ENCODE measurements at places on chromosomes 3 and 15.

- no peak for DNase-seq
Measured at GRCh38 chr15:93001881-93002280, 87.1 kb downstream of the RGMA start.

DNA sequence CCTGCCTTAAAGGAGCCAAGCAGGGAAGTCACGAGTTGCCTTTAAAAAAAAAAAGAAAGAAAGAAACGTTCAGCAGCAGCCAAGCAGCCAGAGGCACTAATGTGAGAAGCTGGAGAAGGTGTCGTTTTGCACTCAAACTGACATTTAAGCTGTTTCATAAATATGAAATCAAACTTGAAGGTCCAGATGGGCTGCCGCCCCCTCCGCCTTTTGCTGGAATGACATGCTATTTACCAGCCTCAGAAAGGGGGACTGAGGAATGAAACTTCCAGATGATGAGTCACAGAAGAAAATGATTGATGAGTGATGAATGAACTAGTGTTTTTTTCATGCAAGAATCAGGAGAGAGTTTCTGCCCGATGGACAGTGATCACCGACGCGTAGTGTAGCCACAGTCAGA lies 396.8 kb downstream of the IGSF11 start:
- no peak for DNase-seq

GRCh38 chr15:25712961-25713355 lies 150.2 kb downstream of the ATP10A start:
- no peak for DNase-seq

DNA sequence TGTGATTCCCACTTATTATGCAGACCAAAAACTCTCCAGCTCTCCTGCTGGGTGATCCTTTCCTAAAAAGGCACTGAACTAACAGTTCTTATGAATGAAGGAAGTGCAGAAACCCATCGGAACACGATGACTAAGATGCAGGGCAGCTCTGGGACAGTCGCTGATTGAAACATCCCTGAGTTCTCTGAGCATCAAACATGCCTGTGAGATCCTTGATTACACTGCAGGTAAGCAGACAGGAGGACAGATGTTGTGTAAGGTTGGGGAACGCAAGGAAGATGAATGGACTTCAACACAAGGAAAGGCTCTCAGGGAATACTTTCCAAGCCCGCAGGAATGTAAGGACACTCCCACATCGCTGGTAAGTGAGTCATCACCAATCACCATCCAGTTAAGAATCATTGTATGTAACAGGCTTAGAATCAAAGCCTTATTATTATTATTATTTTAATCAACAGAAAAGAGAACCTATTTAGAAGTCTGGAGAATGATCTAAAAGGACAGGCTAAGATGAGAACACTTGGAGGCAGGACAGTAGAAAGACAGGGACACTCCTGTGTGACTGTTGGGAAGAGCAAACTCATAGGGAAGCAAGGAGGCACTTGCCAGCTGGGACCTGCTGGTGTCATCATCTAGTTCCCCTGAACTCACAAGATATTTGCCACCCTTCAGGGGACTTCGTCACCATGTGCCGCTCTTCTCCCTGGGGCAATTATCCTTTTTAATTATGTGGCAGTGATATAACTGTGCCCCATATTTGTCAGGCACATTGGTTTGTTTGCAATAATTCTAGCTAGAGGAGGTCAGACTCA lies 26.0 kb downstream of the TMEM158 start:
- DNase-seq = peak; percentile 94

DNA sequence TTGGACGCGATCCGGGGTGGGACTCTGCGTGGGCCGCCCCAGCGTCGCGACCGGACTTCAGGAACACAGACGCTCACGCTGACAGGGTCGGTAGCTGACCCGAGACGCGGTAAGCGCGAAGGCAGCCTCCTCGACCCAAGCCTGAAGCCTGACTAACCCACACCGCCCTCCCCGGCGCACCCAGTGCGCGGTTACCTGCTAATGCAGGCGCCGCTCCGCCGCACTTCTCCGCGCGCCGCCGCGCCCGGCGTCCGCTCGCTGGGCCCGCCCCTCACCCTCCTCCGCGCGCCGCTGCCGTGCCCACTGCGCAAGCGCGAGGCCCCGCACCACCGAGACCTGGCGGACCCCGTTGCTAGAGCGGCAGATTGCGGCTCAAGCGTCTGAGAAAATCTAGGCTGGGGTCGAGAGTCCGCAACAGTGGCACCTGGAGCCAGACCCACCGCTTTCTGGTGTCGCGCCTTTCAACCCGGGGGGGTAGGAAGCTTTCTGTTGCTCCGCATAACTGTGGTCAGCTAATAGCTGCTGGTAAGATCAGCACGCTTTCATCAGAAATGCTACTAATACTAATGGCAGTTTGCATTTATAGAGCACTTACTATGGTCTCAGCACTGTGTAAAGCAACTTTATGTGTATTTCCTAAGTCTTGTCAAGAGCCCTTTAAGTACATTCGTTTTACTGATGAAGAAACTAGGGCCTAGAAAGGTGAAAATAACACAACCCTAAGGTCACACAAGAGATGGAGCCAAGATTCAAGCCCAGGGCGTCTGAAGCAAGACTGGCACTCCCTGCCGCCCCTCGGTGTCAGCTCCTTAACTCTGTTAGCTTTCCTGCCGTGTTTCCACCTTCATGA lies at the start of gene TBCCD1:
Gene TBCCD1 (minus strand): TSS at position 268 of the 850 bp plus-strand sequence. CDS start 3,010 bp downstream, outside the sequence.
- peak; percentile 87 for DNase-seq

DNA sequence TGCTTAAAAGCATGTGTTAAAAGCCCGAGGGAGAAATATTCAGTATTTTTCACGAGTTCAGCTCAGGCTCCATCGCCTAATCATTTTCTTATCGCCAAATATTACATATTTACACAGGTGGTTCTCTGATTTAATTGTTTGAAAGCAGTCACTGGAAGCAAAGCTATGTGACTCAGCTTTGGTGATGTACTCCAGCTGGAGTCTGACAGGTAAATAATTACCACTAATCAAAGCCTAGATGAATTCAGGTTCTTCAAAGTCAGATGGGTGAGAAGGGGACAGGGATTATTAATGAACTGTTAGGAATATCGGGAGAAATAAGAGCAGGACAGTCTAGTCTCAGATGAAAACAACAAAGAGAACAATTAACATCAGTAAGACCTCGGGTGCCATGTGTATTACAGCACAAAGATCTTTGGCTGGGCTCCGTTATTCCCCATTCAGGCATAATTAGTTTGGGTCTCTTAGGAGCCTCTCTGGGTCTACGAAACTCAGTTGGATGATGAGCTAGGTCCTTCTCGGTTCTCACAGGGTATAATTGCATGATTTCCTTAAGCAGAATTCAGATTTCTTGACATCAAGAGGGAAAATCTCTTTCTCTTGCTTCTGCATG lies 331.7 kb upstream of the ADAMTS9 start:
- no peak for DNase-seq

DNA sequence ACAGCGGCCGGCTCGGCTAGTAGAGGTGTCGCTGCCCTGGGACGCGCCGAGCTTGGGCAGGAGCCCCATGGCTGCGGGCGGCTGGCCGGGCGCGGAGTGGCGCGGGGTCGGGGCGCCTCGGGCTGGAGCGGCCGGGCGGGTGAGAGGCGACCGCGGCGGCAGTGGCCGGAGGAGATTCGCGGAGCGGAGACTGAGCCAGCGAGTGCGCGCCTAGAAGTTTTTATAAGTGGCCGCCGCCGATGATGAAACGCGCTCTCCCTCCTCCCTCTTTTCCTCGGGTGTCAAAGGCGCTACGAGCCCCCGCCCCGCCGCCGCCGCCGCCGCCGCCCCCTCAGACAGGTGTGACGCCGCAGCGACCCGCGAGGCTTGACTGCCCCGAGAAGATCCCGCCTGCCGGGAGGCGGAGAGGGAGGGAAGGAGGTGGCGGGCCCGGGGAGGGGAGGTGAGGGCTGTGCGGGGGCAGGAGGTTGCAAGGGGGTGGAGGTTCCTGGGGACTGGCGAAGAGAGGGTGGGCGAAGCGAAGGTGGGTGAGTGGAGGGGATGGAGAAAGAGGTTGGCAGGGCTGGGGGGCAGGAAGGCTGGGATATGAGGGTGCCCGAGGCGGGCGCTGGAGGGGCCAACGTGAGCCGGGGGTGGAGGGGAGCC lies at the start of gene SLCO2A1:
Gene SLCO2A1 (minus strand): TSS at position 192 of the 645 bp plus-strand sequence. CDS start 123 bp downstream, at position 69.
- DNase-seq = peak; percentile 29

- DNase-seq = no peak
Measured at GRCh38 chr15:101159096-101159935, 92.5 kb downstream of the CHSY1 start.

GRCh38 chr15:31476866-31477265 lies 150.2 kb downstream of the KLF13 start:
- no peak for DNase-seq

- no peak for DNase-seq
Measured at GRCh38 chr15:41928637-41929620, 35.1 kb upstream of the SPTBN5 start.

DNA sequence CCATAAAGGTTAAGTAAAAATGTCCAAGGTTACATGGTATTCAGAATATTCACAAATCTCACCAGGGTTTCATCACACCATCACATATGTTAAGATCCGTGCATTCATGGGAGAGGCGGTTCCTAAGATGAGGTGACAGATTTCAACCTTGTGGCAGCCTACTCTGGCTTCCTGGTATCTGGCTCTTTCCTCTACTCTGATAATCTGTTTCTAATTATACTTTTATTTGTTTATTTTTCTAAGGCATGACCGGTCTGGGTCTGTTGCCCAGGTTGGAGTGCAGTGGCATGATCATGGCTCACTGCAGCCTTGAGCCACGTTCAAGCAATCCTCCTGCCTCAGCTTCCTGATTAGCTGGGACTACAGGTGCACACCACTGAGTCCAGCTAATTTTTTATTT lies 34.4 kb downstream of the RAF1 start:
- DNase-seq = peak; percentile 48

DNA sequence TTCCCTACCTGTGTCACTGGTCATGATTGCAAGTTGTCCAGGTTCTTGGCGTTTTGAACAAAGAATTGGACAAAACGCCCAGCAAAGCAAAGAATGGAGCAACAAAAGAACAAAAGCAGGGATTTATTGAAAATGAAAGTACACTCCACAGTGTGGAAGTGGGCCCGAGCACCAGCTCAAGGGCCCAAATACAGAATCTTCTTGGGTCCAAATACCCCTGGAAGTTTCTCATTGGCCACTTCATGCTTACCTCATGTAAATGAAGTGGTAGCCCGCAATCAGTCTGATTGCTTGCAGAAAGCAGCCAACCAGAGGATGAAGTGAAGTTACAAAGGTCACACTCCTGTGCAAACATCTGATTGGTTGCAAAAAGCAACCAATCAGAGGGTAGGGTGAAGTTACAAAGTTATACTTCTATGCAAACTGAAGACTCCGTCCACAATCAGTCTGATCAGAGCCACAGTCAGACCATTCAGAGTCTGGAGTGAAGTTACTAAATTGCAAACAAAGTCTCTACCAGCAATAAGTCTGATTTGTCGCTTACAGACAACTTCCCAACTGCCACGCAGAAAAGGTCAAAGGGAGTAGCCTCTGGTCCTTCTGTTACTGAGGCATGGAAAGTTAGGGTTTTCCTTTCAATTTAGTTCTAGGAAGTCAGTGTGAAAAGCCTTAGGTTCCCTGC lies 8.3 kb upstream of the TM4SF1 start:
- DNase-seq = no peak

DNA sequence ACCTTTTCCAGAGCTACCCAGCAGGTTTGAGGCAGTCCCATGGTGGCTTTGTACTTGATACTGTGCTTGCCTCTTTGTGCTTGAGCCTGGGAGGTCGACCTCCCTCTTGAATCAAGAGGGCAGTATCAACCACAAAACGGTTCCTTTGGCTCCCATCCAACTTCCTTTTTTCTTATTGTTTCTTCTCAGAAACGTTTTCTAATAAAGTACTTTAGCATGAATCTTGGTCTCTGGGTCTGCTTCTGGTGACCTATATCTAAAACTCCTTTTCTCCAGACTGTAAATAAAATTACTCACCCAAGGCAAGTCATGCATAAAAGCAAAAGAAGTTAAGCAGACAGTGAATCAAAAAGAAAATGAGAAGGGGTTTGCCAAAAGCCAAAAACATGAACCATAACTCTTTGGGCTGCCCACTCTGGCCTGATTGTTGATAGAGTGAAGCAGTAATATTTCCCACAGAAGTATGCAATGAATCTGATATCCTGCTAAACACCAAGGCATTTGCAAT lies 112.2 kb upstream of the SLC4A7 start:
- peak; percentile 65 for DNase-seq

DNA sequence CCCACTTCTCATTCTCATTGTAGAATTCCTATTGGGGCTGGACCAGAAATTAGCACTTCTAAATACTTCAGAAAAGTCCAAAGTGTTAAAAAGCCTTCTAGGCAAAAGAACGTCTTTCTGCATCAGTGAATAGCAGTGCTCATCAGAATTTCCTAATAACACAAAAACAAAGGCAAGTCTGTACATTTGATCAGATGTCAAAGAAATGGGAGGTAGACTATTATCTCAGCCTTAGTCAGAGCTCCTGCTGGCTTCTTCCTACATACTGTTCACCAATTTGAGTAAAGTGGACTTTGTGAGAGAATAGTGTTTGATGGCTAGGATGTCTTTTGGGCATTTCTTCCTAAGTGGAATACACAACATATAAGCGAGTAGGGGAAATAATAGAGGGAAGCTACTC lies 48.7 kb downstream of the FOXB1 start:
- DNase-seq = no peak

GRCh38 chr3:101936419-101937356 lies 87.4 kb downstream of the NFKBIZ start:
- DNase-seq = peak; percentile 94

- DNase-seq = no peak
Measured at GRCh38 chr15:93028111-93028631, 60.8 kb downstream of the RGMA start.

DNA sequence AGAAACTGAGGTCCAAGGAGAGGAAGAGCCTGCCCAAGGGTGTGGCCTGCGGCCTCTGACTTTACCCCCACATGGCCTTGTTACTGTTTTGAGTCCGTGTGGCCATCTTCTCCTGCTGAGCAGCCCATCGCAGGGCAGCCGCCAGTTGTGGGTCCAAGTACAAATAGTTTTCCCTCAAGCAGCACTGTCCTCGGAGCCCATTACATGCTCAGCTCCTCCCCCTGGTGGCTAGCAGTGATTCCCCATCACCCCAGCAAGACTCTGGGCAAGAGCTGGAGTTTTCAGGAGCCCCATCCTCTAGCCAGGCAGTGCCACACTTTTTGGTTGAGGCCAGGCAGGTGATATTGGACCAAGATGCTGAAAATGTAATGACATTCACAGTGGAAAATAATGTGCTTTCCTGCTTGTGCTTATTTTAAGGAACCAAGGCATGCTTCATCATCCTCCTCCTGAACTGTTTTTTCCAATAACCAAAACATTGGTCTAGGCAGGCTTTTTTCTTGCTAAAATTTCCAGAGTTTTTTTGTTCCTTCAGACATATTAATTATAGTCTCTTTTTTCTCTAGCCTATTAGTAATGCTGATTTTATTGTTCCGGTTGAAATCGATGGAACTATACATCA lies 23.2 kb upstream of the VILL start:
- DNase-seq = peak; percentile 60

DNA sequence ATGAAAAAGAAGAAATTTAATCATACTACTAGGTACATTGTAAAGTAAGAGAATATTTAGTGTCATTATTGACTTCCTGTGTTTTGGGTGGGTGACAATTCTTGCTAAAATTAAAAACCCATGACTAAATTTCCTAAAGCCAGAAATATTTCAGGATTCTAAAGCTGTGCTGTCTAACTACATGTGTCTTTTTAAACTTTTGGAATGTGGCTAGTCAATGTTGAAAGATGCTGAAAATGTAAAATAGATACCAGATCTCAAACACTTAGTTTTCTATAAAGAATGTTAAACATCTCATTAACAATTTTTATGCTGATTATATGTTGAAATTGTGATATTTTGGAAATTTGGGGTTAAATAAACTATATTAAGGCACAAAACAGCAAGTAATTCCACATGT lies 308.9 kb upstream of the TMCO5A start:
- peak; percentile 73 for DNase-seq
